ENCODE measurements at places on chromosomes 1 and 21.

DNA sequence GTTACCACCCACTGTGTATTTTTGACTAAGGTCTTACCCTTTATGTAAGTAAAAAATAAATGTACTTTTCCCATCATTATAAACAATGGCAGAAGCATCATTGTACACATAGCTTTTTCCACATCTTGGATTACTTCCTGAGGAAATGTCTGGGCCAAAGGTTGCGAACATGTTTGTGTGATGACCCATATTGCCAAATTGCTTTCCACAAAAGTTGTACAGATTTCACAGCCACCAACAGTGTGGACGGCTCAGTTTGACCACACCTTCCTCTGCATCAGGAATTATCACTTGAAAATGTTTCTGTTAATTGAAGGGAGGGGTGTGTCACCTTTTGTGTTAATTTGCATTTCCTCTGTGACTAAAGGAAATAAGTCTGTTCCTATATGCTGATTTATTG, 25.7 kb downstream of the AKNAD1 start:
- no peak for DNase-seq

GRCh38 chr1:94542088-94542870, 720 bp upstream of the F3 start:
- no peak for DNase-seq

- no peak for DNase-seq
Observed at GRCh38 chr1:9472386-9473031, 66.8 kb upstream of the SLC25A33 start.

DNA sequence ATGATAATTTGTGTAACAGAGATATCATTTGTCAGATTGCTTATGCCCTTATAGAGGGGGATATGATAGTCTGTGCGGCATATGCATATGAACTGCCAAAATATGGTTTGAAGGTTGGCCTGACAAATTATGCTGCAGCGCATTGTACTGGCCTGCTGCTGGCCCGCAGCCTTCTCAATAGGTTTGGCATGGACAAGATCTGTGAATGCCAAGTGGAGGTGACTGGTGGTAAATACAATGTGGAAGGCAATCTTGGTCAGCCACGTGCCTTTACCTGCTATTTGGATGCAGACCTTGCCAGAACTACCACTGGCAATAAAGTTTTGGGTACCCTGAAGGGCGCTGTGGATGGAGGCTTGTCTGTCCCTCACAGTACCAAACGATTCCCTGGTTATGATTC, 82.4 kb downstream of the ZMYM4 start:
- no peak for DNase-seq

DNA sequence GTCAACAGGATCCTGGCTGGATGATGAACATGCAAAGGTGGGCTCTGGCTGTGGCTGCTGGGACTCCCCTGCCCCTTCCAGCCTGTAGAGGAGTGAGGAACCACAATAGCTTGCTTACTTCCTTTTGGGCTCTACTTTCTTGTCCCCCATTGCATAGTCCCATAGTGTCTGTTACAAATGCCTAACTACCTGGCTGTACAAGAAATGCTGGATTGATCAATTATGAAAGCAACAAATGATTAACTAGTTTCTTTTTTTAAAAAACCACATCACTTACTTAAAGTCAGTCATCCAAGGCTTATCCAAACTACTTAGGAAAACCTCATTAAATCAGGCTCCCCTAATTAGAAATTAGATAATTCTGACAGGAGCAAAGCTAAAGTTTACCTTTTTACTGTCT, 514.1 kb upstream of the PKN2 start:
- no peak for DNase-seq

- no peak for DNase-seq
Observed at GRCh38 chr1:230986976-230987375, 8.1 kb downstream of the ARV1 start.

GRCh38 chr1:228284148-228284495, 76.3 kb downstream of the OBSCN start:
- no peak for DNase-seq

DNA sequence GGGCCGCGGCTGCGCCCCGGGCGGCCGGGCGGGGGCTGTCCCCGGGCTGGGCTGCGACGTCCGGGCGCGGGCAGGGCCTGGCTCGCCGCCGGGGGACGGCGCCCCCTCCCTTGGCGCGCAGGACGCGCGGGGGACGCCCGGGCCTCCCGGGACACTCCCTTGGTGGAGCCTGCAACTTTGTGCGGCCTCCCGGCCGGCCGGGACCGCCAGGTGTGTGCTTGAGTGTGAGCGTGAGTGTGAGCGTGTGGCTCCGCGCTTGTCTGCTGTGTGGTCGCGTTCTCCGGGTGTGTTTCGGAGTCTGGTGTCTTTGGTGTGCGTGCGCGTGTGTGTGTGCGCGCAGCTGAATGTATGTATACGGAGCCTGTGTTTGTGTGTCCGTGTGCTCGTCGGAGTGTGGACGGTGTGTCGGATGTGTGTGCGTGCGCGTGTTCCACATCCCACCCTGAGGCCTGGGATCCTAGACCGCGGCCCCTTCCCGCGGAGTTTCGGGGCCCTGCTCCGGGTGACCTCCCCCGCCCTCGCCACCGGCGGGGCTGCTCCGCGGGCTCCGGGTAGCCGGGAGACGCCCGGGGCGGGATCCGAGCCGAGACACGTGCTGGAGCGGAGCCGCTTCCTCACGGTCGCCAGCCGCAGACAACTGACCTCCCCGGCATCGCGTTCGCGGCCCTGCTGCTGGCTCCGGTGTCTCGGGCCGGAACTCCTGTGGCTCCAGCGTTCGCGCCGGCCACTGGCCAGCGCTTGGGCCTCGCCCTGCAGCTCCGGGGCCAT, 1.7 kb downstream of the PTPRU start:
- no peak for DNase-seq

All from activated CD4-positive, alpha-beta T cell treated with anti-CD3 and anti-CD28 coated beads, Interleukin-2, amount 50 U/mL, for 16 hours (primary cell).